ENCODE measurements at places on chromosomes 5 and 9. TPM values are rescaled to one million over a fixed set of nuclear protein-coding genes. Genes with fewer than 3 reads are reported as not detected.
A peak's percentile ranks its signal among the peaks of the same experiment; 100 is the strongest.

Gene GABRA1
- total RNA-seq, result not detected

Gene BTNL9
- total RNA-seq, result not detected

- H3K4me1 ChIP-seq, result peaks cover 39% of the 10 kb centered on the region
- no peaks in the 10 kb centered on the region for H3K36me3 ChIP-seq
- no peak for DNase-seq
- H3K4me3 ChIP-seq, result no peak overlapping the region
Observed at GRCh38 chr5:135395866-135396265, 3.2 kb downstream of the MACROH2A1 start.

Gene KCNT1
- total RNA-seq, result not detected

GRCh38 chr5:22596404-22596970, 256.7 kb downstream of the CDH12 start:
- 0 out of 2 replicates have a peak, but pooled peaks cover 2% of the 10 kb centered on the region for H3K4me1 ChIP-seq
- H3K36me3 ChIP-seq, result no peaks in the 10 kb centered on the region
- peak; percentile 87 for DNase-seq

Measured in IMR-90 (cell line).